ENCODE measurements at places on chromosomes 5 and 9.

DNA sequence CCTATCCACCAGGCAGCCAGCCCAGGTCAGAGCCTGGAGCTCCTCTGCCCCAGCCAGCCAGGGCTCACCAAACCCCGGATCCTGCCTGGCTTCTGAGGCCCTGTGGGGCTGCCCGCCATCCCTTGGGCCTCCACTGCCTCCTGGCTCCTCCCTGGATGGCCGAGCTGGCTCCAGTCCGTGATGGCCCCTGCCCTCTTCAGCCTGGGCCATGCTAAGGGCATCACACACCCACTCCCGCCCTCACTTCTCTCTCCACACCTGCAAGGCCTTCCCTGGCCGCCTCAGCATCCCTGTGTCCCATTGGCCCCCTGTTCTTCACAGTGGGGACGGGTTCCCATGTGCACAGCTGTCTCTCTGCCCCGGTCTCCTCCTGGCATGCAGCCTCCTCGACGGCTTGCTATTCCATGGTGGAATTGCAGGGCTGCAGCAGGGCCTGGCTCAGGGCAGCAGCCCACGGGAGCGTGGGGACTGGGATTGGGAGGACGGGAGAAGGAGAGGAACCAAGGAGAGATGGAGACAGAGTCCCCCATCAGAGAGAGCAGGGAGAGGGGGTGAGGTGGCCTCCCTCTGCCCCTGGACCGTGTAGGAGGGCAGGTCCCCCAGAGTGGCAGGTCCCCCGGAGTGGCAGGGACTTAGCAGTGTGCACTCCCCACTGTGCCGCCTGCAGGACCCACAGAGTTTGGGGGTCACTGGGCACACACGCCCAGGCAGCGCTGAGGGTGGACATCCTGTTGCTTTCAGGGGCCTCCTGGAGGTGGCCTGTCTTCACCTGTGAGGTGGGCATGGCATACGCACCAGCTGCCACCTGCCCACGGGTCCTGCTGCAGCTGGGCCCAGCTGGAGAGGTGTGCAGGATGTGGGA is 16.7 kb upstream of the RNU6ATAC start:
- DNase-seq = no peak

DNA sequence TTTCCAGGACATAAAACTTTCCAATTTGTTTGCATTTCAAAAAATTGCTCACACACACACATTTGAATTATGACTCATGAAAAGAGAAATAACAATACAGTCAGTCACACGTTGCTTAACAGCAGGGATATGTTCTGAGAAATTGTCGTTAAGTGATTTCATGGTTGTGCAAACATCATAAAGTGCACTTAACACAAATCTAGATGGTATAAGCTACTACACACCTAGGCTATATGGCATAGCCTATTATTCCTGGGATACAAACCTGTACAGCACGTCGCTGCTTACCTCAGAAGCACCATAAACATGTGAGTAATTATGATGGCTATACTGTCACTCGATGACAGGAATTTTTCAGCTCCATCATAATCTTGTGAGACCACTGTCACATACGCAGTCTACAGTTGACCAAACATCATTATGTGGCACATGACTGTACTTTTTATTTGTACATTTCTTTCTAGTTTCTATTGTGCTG is 378.2 kb downstream of the ACTL7B start:
- no peak for DNase-seq

DNA sequence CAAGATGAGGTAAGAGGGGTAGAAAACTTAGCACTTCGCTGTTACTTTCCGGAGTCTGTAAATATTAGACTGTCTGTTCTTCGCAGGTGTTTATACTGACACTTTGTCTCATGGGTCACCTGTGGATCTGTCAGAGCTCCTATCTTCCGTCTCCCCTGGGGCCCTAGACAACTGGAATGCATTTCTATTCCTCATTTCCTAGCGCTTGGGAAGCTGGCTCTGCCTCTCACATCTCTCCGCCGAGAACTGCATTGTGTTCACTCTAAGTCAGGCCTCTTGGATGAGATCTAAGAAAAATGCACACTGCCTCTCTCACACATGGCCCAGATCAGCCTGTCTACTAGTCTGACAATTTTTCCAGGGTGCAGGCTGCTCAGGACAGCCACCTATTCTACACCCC is 39.5 kb downstream of the PCA3 start:
- DNase-seq = no peak

GRCh38 chr5:10701567-10702039 is 59.4 kb downstream of the DAP start:
- peak; percentile 55 for DNase-seq

GRCh38 chr5:147445917-147446316 is 64.0 kb downstream of the DPYSL3 start:
- DNase-seq = no peak

- no peak for DNase-seq
These were observed 27.8 kb downstream of the ZCCHC10 start for GRCh38 chr5:132998556-132998955.

- no peak for DNase-seq
These were observed 2.1 kb downstream of the SH2D3C start for GRCh38 chr9:127776195-127776923.

- DNase-seq = no peak
These were observed 261.1 kb upstream of the DAPK1 start for GRCh38 chr9:87236546-87236945.

DNA sequence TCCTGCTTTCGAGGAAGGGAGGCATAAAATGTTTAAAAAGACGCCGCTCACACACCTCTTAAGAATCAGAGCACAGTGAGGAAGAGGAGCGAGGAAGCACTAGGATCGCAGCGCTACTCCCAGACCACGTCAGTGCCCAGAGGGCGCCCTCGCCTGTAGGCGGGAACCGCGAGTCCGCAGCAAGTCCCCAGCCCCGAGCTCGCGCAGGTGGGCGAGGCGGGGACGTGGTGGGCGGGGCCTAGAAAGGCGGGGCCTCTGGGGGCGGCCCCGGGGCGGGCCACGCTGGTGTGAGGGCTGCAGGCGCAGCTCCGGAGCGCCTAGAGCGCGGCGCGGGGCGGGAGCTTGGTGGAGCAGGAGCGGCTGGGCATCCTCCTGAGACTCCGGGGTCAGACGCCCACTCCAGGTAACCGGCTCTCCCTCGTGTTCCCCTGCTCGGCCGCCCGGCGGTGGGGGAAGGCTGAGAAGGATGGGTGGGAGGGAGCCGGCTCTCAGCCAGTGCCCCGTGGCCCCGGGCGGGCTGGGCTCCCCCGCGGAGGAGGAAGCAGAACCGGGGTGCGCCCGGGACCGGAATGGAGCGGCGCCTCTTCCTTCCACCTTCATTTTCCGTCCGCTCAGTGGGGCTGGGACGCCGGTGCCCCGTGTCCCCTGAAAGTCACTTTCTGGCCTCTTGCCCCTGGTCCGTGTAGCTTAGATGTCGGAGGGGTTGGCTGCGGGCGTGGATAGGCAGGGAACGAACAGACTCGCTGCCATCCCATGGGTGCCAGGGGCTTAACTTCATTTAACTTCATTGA is at the start of gene GCNT1:
Gene GCNT1, plus strand, starts transcription at position 280 of the 791 bp plus-strand sequence. CDS start 43,200 bp downstream, outside the sequence.
- DNase-seq = peak; percentile 83

GRCh38 chr9:127032256-127032655 is 90.2 kb downstream of the ANGPTL2 start:
- no peak for DNase-seq

DNA sequence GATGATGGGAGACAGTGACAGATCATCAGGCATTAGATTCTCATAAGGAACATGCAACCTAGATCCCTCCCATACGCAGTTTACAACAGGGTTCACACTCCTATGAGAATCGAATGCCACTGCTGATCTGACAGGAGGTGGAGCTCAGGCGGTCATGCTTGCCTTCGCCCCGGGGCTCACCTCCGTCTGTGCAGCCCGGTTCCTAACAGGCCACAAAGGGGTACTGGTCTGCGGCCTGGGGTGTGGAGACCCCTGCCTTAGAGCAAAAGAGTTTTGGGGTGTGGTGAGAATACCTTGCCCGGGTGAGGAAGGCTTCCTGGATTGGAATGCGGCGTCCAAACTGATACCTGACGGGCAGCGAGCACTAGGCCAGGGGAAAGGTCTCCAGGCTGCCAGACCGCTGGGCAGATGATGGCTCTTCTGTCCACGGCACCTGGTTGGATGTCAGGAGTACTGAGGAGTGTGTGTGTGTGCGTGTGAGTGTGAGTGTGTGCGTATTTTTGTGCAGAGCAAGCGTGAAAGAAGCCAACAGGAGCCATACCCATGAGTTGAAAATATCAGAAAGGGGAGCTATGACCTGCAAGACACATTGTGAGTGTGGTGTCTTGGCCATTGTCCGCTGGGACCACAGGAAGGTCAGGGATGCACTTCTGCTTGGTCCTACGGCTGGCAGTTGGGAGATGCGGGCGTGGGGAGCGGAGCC is 55.4 kb downstream of the ACER2 start:
- DNase-seq = no peak

DNA sequence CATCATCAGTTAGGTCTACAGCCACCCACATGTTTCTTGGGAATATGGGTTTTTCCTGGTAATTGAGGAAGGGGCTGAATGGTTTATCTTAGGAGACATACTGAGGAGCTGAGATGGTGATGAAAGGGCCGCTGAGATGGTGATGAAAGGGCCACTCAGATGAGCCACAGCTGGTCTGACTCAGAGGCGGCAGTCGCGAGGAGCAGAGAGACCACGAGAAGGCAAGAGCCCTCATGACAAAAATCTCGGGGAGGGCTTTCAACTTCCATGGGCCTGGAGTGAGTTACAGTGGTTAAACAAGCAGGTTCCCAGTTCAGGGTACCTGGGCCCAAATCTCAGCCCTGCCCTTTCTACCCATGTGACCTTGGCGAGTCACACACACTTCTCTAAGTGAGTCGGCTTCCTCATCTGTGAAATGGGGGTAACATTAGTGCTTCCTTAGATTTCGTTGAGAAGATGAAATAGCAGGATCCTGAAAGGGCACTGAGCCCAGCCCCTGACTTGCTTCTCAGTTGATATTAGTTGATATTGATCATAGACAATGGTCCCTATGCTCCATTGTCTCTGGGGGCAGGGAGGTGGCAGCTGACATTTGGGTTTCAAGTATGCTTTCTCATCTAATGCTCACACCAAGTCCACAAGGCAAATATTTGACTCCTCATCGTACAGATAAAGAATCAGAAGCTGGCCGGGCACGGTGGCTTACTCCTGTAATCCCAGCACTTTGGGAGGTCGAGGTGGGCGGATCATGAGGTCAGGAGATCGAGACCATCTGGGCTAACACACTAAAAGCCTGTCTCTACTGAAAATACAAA is 169.5 kb downstream of the RGS3 start:
- DNase-seq = no peak

DNA sequence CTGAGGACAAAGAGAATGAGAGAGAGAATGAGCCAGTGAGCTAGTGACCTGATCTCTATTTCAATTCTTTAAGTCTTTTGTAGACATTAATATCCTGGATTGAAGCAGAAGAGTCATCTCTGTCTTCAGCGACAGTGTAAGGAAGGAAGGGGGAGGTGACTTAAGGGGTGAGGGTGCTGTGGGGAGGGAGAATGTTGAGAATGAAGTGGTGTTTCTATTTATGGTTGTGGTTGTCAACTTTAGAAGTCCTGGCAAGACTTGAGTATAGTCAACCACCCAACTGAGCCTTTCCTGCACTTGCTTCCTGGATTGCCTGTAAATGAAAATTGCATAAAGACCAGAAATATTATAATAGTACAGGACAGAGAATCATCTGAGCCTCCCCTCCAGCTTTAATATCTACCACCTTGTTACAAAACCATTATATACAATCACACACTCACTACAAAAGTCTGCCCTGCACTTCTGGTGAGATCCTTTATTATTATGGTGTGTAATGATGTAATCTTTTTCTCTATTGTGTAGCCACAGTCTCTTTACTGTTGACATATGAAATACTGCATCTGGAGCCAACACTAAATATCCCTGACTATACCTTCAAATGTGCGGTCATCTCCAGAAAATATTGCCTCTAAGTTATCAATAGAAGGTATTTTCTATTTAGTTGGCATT is 91.7 kb downstream of the NTRK2 start:
- DNase-seq = no peak

DNA sequence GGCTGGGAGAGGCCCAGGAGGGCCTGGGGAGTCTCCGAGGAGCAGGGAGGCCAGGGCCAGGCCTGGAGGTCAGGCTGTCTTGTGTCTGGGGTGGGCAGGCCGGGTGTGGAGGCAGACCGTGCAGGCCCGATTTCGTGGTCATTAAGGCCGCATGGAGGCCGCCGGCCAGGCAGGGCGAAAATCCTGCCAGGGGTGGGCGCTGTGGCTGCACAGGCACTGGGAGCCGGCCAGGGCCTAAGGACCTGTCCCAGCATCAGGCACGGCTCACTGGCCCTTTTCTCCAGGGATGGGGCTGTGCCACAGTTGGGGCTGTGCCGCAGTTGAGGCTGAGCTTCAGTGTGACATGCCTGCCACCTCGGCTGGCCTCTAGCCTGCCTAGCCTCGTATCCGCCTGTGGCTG is 35.9 kb downstream of the ASS1 start:
- no peak for DNase-seq

DNA sequence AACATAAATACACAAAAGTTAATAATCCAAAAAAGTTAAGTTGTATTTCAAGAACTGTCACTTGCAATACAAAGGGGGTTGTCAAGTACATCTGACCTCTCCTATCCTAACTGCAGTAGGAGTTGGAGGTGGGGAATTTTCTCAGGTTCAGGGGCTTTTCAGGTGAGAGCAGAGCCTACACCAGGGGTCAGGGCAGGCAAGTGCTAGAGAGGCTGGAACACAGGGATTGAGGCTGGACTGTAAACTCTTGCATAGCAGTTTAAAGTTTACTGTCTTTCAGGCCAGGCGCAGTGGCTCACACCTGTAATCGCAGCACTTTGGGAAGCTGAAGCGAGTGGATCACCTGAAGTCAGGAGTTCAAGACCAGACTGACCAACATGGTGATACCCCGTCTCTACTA is 25.4 kb upstream of the RASGRF2 start:
- DNase-seq = no peak

DNA sequence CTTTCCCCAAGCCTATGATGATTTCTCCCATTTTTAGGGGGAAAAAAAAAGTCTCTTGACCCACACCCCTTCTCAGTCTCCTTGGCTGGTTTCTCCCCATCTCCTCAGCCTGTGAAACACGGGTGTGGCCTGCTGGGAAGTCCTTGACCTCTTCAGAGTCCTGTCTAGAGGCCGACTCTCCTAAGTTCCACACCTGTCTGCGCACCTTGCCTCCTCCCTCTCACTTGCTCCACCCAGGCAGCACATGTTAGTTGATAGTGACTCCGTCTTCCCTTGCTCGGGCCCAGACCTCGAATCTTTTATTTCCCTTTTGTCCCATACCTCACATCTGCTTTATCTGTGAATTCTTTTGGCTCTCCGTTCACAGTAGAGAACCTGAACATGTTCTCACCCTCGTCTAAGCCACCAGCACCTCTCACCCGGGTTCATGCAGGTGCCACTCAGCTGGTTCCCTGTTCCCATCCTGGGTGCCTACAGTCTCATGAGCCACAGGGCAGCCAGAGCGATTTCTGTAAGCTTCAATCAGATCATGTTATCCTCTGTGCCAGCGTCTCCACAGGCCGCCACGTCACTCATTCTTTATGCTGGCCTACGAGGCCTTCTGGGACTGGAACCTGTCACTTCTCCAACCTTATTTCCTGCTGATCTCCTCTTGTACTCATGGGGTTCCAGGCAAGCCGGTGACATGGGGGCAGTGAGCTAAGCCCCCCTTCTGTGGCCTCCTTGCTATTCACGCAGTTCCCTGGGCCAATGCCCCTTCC is 51.7 kb upstream of the LRRTM2 start:
- no peak for DNase-seq

GRCh38 chr5:162217037-162217436 is 149.5 kb downstream of the GABRG2 start:
- DNase-seq = no peak
